ENCODE measurements at places on chromosomes 1 and 21.

- no peak for DNase-seq
Measured at GRCh38 chr1:29948581-29948980, 712.3 kb downstream of the PTPRU start.

DNA sequence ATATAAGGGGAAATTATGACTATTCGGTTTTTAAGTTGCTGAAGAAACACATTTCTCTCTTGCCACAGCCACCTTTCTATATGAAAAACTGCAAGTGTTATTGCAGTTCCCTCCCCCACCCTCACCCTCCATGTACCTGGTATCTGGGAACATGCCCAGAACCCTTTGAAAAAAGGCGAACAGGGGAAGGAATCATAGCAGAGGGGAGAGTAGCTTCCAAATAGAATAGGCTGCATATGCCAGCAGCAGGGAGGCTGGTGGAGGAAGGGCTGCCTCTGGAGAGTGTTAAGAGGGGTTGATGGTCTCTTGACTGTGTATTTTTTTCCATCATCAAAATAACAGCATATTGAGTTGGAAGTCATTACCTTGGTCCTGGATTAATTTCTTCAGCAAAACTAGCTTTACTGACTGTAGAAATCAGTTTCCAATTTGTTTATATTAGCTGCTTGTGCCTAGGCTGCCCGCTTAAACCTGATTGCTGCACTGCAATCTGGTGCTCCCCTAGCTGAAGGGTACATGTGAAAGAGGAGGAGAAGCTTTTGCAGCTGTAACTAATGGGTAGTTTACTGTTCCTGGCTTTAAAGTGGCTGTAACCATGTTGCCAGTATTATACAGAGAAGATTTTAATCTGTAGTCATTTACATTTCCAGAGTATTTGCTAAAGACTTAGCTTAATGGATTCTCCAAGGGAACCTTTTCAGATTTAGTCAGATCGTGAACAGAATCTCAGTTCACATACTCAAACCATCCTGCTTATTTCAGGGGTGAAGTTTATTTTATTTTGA, 22.7 kb downstream of the AHCYL1 start:
- no peak for DNase-seq

DNA sequence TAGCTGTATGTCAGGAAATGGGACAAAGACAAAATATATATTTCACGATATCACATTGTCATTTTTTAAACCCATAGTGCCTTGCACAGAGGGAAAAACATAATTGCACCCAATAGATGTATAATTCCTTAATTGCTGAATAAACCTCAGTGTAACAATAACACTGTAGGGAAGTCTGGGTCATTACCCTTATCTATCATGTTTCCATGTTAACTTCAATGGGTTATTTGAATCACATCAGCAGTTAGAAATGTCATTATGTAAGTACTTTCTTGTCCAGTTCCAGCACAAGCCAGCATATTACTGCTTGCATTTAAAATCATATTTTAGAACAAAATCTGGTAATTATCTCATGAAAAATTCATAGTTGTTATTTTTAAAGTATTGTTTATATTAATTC, 222.7 kb downstream of the HMCN1 start:
- DNase-seq, result no peak

DNA sequence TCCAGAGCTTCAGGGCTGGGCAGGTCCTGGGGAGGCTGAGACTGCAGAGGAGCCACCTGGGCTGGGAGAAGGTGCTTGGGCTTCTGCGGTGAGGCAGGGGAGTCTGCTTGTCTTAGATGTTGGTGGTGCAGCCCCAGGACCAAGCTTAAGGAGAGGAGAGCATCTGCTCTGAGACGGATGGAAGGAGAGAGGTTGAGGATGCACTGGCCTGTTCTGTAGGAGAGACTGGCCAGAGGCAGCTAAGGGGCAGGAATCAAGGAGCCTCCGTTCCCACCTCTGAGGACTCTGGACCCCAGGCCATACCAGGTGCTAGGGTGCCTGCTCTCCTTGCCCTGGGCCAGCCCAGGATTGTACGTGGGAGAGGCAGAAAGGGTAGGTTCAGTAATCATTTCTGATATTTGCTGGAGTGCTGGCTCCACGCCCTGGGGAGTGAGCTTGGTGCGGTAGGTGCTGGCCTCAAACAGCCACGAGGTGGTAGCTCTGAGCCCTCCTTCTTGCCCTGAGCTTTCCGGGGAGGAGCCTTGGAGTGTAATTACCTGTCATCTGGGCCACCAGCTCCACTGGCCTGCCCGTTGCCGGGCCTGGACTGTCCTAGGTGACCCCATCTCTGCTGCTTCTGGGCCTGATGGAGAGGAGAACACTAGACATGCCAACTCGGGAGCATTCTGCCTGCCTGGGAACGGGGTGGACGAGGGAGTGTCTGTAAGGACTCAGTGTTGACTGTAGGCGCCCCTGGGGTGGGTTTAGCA, 9.3 kb downstream of the MYBPH start:
- DNase-seq, result no peak

DNA sequence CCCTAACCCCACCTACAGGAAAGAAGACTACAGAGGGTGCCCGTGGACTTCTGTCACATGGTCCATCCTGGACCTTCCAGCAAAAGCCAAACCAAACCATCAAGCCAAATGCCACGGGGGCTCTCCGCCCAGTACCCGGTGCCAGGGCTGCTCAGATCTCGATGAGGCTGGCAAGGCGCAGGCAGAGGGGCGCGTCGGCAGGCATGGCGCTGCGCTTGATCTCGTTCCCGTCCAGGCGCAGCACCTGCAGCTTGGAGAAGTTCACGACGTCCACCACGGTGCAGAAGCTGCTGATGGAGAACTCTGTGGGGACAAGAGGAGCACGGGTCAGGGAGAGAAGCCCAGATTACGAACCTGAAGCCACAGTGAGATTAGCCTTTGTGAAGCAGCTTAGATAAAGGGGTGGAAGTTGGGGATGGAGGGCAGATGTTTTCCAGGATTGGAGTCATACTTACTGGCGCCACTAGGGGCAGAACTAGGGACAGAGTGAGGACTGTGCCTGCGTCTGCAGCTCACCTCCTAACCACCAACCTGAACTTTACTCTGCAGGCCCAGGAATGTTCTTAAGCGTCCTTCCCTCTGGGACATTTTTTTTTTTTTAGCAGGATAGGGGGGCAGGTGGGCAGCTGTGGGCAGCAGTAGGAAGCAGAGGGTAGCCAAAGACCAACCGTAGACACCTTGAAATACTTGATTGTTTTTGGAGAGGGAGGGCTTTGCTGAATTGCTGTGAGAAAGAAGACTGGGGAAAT, 8.6 kb downstream of the FMOD start:
- DNase-seq, result peak; percentile 19

GRCh38 chr1:166088572-166088955, 78.2 kb downstream of the FAM78B start:
- DNase-seq, result no peak

DNA sequence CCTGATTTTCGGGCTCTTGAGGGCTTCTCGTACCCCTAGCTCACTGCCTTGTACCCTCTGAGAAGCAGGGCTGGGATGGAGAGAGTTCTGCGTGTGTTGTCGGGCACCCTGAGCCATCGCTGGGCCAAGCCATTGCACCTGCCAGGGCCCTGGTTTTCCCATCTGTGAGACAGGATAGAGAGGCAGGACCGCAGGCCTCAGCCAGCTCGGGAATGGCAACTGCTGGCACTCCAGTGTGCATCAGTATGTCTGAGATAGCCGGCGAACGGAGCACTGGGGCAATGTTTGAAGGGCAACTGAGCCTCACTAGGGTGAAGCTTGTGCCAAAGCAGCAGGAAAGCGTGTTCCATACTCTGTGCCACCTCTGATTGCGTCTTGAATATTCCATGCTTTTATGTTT, 66.9 kb downstream of the TENT5C start:
- DNase-seq, result no peak

DNA sequence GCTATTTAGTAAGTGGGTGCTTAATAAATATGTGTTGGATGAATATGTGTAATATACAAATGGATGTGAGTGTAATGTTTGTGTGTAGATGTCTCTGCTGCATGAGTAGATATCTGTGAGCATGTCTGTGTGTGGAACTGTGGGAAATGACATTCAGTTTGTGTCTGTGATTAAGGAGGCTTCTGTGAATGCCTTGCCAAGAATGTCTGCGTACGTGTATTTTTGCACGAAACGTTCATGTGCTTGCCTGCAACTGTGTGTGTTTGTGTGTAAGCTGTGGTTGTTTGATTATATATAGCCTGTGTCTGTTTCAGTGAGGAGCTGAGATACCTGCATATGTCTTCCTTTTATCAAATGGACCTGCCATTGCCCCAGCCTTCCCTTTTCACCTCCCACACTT, 13.8 kb downstream of the DMBX1 start:
- DNase-seq, result no peak

- DNase-seq, result no peak
Measured at GRCh38 chr21:42518215-42518614, 4.6 kb downstream of the SLC37A1 start.

GRCh38 chr1:16727190-16728111, 12.9 kb upstream of the RNU1-4 start:
- DNase-seq, result peak; percentile 85

GRCh38 chr1:14682941-14683621, 84.6 kb downstream of the KAZN start:
- DNase-seq, result no peak

- DNase-seq, result no peak
Measured at GRCh38 chr1:182385885-182386853, 5.4 kb downstream of the GLUL start.

DNA sequence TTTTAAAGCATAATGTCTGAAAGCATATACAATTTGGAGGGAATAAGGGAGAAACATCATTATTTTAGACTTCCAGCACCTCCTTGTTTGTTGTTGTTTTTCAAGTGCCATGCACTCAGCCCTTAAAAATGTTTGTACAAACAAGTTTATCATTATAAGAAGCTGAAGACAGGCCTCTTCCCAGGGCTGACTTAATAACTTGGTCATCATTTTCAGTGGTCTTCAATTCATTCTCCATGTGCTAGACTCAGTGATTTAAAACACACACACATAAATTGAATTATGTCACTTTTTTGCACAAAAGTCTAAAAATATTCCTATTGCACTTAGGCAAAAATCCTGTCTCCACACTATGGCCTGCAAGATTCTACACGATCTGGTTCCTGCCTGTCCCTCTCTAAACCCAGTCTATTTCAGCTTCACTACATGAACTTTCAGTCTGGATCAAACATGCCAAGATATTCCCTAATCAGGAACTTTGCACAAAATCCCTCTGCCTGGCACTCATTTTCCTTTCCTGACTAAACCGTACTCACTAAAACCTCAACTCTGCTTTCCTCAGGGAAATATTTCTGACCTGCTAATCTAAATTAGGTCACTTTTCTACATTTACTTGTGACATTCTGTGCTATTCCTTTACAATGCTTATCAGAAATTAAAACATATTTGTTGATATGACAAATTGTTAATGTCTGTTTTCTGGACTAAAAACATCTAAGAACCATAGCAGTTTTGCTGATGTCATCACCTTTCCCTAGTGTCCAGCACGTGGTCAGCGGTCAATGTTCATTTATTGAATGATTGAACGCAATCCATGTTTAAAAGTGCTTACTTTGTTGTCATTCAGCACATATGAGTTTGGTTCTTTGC, 14.8 kb upstream of the GBP5 start:
- DNase-seq, result no peak

DNA sequence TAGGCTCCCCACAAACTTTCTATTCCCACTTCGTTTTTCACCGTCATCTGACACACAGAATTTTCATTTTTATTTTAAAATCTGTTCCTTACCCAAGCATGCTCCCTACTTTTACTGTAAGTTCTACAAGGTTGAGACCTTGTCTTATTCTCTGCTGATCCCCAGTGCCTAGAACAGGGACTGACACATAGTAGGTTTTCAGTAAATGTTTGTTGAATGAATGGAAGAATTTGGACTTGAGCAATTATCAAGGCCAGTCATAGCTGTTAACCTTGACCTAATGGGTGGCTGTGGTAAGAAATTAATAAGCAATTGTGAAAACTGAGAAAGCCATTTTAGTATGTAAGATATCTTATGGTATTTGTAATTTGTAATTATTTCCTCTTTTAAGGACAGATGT, 71.1 kb downstream of the LAMC1 start:
- peak; percentile 43 for DNase-seq

GRCh38 chr1:8241417-8242014, 76.4 kb upstream of the SLC45A1 start:
- DNase-seq, result no peak

GRCh38 chr1:222920169-222920568, 105.3 kb downstream of the DISP1 start:
- no peak for DNase-seq

DNA sequence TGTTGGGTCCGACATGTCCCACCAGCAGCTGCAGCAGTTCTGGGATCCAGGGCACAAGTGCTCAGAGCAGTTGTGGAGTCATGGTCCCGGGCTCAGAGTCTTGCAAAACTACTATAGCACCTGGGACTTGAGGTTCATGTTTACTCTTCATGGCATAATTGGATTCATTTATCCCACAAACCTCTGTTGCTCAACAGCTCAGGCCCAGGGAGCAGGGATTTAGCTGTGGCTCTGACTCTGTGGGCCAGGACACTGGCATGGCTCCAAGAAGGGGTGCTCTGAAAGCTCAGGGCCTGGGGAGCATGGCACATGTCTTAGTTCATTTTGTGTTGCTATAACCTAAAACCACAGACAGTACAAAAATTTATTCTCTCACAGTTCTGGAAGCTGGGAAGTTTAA, 626.7 kb upstream of the ADGRL2 start:
- DNase-seq, result peak; percentile 4

- peak; percentile 34 for DNase-seq
Measured at GRCh38 chr1:107648071-107648470, 316.9 kb downstream of the VAV3 start.

DNA sequence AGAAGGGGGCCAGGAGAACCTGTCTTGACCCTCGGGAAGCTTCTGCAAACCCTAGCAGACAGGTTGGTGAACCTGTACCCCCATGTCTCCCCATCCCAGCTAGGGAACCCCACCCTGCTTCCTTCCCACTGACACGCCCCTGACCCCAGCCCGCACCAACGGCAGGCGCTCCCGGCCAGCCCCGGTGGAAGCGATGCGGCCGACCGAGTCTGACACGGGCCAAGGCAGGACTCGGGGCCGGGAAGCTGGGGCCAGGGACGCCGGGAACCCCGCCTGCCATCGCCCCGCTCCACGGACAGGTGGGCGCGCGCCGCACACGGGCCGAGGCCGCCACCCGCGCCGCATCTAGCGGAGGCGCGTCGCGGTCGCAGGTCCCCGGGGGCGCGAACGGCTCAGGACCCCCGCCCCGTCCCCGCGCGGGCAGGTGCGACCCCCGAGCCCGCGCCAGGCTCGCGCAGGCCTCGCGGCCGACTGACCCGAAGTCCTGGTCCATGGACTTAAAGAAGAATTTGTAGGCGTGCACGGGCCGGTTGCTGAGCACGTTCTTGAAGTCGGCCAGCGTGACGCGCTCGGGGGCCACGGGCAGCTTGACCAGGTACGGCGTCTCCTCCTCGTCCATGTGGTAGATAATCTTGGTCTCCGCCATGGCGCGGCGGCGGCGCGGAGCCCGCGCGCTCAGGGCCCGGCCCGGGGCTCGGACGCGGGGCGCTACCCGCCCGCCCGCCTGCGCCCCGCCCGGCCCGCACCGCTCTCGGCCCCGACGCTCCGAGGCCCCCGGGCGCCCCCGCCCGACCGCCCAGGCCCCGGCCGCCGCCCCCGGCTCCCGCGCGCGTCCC, 580 bp downstream of the DVL1 start:
- DNase-seq, result no peak
